ENCODE measurements at places on chromosomes 7 and 10.

- DNase-seq, result no peak
Measured at GRCh38 chr10:132924046-132924952, 18.1 kb downstream of the CFAP46 start.

DNA sequence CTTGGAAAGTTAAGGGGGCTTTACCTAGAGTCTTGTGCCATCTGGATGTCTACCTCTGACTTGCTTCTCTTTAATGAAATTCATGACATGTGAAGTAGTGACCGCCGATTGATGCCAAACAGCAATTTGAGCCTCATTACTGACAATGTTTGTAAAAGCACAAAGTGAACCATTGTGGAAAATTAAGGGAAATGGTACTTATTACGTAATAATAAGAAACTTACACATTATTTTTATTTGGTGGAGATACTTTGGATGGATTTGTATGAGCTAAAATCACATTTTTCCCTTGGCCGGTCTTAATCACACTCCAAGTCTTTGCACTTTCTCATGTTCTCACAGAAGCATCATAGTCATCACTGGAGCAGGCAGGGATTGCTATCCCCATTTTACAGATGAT, 265.1 kb upstream of the KLF6 start:
- no peak for DNase-seq

DNA sequence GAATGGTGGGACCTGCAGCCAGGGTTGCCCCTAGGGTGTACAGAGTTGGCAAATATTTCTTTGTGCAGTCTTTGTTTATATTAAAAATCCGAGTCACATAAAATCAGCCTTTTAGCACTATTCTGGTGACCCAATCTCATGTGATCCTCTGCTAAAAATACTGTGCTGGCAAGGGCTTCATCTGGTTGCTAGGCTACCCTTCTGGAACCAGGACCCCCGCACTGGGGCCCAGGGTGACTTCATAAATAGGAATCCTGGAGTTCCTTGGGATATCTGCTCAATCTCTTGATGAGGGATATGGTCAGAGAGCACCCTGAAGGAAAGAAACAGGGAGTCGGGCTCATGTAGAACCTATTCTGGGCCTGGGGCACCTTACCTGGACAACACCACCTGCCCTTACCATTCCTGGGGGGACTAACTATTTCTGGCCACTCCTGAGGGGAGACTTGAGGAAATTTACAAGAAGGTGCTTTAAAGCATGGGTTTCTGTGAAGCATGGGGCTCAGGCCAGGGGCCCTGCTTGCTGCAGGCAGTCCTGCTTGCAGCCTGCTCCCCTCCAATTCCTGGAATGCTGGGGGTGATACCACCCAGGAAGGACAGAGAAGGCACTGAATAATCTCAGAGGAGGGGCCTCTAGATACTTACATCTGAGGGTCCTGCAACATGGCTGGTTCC, 44.7 kb downstream of the SH2D4B start:
- DNase-seq, result no peak

GRCh38 chr7:73844131-73844547, 1.8 kb upstream of the METTL27 start:
- no peak for DNase-seq

- DNase-seq, result no peak
Measured at GRCh38 chr7:148286150-148286549, 304.4 kb upstream of the C7orf33 start.

DNA sequence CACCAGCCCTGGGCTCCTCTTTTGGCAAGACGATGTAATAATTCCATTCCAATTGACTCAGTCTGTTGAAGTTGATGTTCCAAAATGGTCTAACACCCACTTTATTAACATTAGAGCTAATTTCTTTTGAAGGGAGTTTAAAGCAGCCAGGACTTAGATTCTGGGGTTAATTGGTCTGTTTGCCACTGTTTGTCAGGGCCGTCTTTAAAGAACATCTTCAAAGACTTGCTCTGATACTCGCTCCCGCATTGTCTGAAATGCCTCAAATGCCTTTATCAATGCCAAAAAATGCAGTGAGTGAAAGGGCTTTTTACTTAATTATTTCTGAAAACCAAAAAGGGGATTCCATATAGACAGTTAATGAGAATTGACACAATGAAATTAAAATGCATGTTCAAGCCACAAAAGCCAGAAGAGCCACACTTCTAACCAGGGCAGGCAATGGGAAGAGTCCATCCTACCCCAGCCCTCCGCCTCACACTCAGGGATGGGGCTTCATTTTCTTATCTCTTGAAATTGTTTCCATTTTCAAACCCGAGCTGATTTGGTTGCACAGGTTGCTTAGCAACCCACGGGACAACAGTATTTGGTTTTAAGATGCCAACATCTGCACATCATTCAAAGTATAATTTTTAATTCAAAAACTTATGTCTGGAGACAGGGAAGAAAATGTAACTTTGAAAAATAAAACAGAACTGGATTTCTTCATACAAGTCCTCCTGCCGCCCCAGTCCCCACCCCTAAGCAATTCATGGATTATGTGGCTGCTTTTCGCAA, 163.0 kb downstream of the FGFR2 start:
- no peak for DNase-seq

DNA sequence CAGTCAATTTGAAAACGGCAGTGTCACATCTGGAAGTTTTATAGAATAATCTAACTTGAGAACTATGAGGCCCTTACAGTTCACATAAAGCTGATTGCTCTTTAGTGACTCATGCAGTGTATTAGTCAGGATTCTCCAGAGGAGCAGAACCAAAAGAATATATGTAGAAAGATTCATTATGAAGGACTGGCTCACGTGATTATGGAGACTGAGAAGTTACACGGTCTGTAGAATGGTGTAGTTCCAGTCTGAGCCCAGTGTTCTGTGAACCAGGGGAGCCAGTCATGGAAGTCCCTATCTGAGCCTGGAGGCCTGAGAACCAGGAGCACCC, 21.5 kb downstream of the RBM33 start:
- no peak for DNase-seq

GRCh38 chr10:49410365-49411074, 14.6 kb upstream of the DRGX start:
- no peak for DNase-seq

- no peak for DNase-seq
Measured at GRCh38 chr10:44102726-44103255, 282.1 kb downstream of the CXCL12 start.

- DNase-seq, result no peak
Measured at GRCh38 chr10:19209319-19209718, 160.7 kb downstream of the MALRD1 start.

DNA sequence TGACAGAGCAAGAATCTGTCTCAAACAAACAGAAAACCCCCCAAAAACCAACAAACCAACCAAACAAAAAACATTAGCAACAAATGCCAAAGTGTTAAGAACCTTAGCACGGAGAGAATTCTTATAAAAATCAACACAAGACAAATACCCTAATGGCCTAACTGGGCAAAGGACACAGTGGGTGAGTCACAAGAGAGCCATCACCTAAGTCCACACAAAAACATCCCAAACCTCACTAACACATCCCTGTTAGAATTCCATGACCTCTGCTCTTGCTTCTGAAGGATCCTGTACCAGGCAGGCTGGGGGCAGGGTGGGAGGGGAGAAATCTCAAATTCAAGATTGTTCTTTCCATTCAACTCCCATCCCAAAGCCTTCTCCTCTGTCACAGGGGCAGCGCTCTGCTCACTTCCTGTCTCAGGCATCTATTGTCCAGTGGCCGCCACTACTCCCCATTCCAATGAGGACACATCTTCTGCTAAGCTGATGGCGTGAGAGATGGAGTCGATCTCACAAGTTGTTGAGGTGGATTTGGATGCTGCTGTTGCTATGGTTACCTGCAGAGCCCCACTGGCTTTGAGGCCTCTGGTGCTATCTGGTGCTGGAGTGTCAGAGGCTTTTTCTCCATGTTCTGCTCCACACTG, 9.2 kb downstream of the IL15RA start:
- no peak for DNase-seq

DNA sequence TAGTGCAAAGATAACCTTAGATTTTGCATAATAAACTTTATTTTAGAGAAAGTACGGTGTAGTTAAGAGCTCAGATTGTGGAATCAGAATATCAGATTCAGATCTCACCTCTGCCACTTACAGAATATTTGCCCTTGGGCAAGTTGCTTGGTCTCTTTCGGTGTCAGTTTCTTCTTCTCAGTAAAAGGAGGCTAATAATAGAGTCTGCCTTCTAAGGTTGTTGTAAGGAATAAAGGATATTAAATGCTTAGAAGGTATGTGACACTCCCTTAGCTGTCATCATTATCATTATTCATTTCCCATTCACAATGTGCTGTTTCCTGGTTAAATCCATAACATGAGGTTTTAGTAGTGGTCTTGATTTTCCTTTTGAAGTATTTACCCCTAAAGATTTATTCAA, 42.2 kb downstream of the MPLKIP start:
- DNase-seq, result no peak

DNA sequence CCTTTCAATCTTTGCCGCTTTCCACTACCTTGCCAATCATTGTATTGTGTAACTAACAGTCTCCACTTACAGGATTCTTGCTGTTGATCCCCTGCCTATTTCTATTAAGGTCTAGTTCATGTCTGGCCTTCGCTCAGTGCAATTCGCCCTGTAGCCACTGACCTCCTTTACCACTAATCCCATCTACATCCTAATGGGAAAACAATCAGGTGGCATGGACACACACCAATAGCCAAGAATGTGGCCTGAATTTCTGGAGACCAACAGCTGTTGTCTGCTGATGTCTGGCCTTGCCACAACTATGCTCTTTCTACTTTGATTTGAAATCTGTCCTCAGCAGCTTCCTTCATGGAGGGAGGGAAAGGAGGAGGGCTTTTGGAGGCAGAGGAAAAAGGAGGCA, 546.2 kb downstream of the SORCS3 start:
- no peak for DNase-seq

DNA sequence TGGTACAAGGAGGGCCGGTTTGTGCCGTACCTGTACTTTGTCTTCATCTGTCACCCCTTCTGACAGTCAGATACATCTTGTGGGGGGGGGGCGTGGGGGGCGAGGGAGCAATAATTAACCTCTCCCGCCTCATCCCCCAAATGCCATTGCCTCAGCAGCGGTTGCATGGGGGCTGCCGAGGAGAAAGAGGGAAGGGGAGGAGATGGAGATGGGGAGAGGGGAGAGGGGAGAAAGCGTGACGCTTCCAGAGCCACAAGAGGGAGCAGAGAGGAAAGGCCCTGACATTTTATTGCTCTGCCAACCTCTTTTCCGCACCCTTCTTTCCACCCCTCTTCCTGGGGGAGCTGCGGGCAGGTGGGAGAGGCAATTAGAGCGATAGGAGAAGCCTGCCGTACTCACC, 11.8 kb downstream of the KAZALD1 start:
- DNase-seq, result no peak

DNA sequence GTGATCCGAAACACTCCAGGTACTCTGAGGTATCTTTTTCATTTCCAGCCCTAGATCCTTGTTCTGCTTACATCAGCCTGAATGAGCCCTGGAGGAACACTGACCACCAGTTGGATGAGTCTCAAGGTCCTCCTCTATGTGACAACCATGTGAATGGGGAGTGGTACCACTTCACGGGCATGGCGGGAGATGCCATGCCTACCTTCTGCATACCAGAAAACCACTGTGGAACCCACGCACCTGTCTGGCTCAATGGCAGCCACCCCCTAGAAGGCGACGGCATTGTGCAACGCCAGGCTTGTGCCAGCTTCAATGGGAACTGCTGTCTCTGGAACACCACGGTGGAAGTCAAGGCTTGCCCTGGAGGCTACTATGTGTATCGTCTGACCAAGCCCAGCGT, 5.1 kb downstream of the OIT3 start:
- no peak for DNase-seq

GRCh38 chr10:33086100-33086499, 128.1 kb upstream of the ITGB1 start:
- no peak for DNase-seq

GRCh38 chr7:513521-514166, 6.0 kb downstream of the PDGFA start:
- peak; percentile 20 for DNase-seq

DNA sequence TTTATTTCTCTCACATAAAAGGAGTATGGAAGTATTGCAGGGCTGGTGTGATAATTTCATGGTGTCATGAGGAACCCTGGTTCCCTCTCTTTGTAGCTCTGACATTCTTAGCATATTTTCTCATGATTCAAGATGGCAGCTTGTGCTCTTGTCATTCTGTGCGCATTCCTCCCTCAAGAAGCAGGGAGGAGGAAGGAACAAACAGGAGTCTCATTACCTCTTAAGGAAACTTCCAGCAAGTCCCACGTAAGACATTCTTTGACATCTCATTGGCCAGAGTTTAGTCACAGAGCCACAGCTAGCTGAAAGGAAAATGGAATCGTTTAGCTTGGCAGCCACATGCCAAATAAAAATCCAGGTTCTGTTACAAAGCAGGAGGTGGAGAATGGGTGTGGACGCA, 546.8 kb downstream of the LRMDA start:
- DNase-seq, result no peak

GRCh38 chr7:5519515-5519928, 95.9 kb upstream of the TNRC18 start:
- DNase-seq, result no peak

DNA sequence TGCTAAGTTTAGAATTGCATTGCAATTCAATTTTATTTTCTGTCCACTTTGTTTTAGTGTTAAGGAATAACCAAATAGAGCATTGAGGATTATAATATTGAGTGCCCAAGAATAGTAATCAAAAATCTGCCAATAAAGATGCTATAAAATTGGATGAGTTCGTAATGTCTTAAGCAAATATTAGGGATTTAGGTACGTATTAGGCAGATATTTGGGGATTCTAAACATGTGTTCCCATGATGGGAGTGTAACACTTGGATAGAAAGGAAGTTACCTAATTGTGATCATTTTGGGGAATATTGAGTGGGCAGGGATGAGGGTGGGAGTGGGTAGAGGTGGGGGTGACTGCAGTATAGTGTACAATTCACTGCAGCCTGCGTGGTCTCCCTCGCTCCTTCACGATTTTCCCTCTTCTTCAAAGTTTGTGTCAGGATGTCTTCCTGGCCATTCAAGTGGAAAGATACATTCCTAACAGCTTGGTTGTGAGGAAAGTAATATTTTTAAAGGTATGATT, 1.3 kb upstream of the PRKG1 start:
- no peak for DNase-seq

GRCh38 chr10:86657396-86658011, 3.2 kb downstream of the OPN4 start:
- no peak for DNase-seq

- DNase-seq, result no peak
Measured at GRCh38 chr7:44098092-44099068, 5.8 kb upstream of the AEBP1 start.

DNA sequence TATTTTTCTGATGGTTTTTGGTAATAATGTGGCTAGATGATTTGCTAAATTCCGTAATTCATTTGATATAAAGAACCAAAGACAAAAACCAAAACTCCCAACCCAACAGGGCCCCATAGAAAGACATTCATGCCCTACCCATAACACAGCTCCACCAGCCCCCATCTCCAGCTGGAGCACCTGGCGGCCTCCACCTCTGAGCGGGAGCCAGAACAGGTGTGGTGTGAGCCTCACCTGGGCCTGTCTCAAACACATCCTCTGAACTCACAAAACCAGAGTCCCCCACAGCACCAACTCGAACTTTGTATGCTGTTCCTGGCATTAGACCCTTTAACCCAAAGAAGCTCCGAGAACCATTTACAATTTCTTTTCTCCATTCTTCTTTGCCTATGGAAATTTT, 36.5 kb upstream of the LAMB4 start:
- DNase-seq, result no peak

All from activated CD4-positive, alpha-beta T cell treated with anti-CD3 and anti-CD28 coated beads, Interleukin-2, Interleukin-6, amounts not matched to agents 100 ng/mL and 50 ng/mL, durations not matched to agents 16 hours and 8 hours (primary cell).